Left ventricle myocardium inferior (tissue), 1 donor: ENCODE measurements at places on chromosomes 12 and 14. TPM values are rescaled to one million over a fixed set of nuclear protein-coding genes. Genes with fewer than 3 reads are reported as not detected.

DNA sequence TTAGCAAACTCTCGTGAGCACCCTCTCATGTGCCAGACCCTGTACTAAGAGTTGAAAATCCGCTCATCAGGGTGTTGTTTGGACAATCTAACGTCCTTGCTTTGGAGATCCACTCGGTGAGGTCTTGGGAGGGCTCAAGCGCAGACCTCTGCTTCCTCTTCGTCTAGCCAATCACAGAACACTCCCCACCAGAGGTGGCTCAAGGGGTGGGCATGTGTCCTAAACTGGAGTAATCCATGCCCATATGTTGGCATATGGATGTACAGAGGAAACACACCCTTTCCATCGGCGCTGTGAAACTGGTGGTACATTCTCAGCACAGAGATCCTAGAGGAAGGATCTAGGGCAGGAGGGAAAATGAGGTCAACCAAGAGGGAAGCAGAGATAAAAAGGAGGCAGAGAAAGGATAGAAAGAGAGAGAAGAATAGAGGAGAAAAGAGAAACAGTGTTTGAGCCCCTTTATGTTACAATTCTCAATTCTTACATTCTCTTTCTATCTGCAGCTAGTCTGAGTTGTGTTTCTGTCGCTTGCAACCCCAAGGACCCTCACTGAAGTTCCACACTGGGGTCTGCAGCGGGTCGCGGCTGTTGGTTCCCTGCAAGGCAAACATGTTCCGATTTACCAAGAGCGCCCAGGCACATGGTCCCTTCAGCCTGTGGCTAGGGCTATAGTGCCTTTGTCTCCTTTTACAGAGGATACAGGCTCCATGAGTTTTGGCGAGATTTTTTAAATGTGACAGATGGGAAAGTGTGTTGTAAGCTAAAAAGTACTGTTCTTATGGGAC lies 40.5 kb downstream of the DLK1 start:
- no peak overlapping the region for H3K4me3 ChIP-seq
- H3K27me3 ChIP-seq = peaks cover 86% of the 10 kb centered on the region
- no peak overlapping the region for H3K27ac ChIP-seq
- no peaks in the 10 kb centered on the region for H3K36me3 ChIP-seq
- DNase-seq = no peak

GRCh38 chr14:43983721-43984120 lies 523.4 kb downstream of the FSCB start:
- no peak overlapping the region for H3K27ac ChIP-seq
- no peak overlapping the region for H3K4me3 ChIP-seq
- H3K4me1 ChIP-seq = no peaks in the 10 kb centered on the region
- no peaks in the 10 kb centered on the region for H3K27me3 ChIP-seq
- no peak for DNase-seq
- H3K36me3 ChIP-seq = no peaks in the 10 kb centered on the region

The ESPL1 gene
- 0.36 TPM for total RNA-seq

The TRPV4 gene
- 0.33 TPM for total RNA-seq

The GALNT6 gene
- 0.60 TPM for total RNA-seq

The LRCOL1 gene
- not detected for total RNA-seq

The SLC4A8 gene
- total RNA-seq = 0.14 TPM

The PAPLN gene
- total RNA-seq = 1.2 TPM

The ANKS1B gene
- 1.6 TPM for total RNA-seq

The FOXG1 gene
- total RNA-seq = not detected

The CARMIL3 gene
- 0.11 TPM for total RNA-seq
